ENCODE measurements at places on chromosomes 7 and 10.

DNA sequence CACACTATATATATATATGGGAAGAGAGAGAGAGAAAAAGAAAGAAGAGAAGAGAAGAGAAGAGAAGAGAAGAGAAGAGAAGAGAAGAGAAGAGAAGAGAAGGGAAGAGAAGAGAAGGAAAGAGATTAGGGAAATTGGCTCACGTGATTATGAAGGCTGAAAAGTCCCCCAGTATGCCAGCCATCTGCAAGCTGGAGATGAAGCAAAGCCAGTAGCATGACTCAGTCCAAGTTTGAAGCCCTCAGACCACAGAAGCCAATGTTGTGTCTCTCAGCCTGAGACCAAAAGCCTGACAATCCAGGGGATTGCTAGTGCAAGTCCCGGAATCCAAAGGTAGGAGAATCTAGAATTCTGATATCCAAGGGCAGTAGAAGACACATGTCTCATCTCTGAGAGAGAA, 206.3 kb upstream of the PRSS1 start:
- DNase-seq, result no peak

DNA sequence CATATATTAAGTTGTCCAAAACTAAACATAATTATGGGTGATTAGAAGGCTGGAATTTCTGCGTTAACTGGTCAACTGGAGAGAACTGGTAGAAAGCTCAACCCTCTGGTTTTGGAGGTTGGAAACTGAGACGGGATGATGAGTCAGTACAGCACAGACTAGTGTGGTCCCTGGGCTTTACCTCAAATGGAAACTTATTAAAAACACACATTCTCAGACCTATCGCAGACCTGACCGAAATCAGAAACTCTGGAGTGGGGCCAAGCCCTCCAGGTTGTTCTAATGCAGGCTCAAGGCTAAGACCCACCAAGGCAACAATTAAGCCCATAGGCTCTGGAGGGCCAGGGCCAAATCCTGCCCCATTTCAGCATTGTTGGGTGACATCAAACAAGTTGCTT, 136.9 kb downstream of the KCNMA1 start:
- DNase-seq, result no peak

DNA sequence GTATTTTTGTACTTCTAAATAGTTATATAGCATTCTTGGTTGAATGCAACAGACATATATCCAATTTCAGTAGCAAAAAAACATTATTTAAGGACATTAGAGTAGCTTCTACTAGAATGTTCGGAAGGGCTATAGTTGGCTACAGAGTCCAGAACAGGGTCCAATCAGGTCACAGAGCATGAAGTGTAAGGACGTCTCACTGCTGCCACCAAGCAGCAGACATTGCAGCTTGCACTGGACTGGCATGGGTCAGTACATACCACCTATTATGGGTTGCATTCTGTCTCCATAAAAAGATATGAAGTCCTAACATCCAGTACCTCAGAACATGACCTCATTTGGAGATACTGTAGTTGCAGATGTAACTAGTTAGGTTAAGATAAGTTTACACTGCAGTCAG, 87.3 kb downstream of the LHFPL3 start:
- DNase-seq, result no peak

GRCh38 chr7:20964281-20964918, 177.7 kb upstream of the SP8 start:
- DNase-seq, result no peak

DNA sequence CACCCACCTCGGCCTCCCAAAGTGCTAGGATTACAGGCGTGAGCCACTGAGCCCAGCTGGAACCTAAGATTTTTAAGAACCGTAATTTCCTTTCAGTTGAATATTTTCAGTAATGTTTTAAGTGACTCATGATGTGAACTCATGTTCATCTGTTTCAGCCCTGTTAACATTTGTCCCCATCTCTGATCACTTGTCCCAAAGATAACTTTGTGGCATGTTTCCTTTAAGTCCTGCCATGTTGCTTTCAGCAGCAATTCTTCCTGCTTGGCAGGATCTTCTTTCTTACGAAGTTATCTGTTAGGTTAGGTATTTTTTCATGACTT, 19.3 kb downstream of the ZRANB1 start:
- DNase-seq, result no peak

- no peak for DNase-seq
Measured at GRCh38 chr7:139875821-139876241, 46.8 kb downstream of the TBXAS1 start.

DNA sequence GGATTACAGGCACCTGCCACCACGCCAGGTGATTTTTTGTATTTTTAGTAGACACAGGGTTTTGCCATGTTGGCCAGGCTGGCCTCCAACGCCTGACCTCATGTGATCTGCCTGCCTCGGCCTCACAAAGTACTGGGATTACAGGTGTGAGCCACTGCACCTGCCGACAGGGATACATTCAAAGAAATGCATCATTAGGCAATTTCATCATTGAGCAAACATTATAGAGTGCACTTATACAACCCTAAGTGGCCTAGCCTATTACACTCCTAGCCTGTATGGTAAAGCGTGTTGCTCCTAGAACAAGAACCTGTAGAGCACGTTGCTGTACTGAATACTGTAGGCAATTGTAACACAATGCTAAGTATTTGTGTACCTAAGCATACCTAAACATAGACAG, 350.3 kb downstream of the GALNT17 start:
- no peak for DNase-seq

GRCh38 chr7:99860281-99861127, 16.3 kb downstream of the OR2AE1 start:
- DNase-seq, result peak; percentile 56

- no peak for DNase-seq
Measured at GRCh38 chr10:46550795-46551700, 5.4 kb downstream of the GPRIN2 start.

DNA sequence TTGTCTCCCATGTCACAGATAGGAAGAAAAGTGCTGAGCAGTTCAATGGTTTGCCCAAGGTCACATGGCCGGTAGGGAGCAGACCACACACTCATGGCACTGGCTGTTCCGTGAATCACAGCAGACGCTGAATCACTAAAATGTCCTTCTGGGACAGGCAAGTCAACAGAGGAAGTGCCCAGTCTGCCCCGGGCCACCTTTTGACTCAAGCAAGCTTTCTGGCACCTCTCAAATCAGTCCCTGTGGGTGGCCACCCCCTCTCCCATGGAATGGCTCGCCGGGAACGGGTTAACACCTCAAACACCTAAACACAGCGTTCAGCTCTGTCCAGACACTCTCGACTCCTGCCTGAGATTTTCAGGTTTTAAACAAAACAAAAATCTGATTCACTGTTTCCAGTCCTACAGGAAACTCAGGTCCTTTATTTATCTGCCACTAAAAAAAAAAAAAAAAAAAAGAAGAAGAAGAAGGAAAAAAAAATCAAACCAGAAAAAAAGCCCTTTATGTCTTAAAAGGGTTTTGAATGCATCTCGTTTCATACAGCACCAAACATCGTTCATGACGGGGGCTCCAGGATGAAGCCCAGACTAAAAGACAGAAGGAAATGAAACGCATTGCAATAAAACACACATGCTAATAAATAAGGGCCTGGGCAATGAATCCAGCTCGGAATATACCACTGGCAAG, 15.5 kb downstream of the CARD11 start:
- DNase-seq, result no peak

GRCh38 chr10:124377101-124377500, 41.6 kb downstream of the OAT start:
- no peak for DNase-seq

DNA sequence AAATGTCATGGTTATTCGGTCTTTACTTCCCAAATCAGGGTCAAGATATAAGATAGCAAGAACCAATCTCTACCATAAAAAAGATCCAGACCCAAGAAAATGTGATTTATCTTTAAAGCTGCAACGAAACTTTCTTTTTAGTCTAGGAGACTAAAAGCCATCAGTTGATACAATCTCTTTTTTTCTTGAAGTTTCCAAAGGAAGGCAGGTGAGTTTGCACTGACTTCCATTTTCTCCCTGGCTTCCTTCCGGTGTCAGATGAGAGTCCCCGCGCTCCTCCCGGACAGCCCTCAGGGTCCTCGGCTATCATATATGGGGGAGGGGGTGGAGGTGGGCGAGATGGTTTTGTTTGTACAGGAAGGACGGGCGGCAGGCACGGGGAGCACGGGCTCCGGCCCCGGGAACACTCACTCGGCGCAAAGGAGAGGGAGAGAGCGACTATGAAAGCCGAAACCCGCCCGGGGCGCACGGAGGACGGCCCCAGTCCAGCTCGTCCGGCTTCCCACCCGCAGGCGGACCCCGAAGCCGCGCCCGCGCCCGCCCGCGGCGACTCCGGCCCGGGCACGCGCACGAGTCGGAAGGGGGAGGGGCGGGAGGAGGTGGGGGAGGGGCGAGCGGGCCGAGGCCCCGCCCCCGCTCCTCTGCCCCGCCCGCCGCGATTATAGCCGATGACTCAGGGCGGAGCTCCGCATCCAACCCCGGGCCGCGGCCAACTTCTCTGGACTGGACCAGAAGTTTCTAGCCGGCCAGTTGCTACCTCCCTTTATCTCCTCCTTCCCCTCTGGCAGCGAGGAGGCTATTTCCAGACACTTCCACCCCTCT, at the start of gene BAG3:
TSS of gene BAG3 (plus strand) at position 689 of the 822 bp plus-strand sequence. CDS start 296 bp downstream, outside the sequence.
- peak; percentile 74 for DNase-seq

DNA sequence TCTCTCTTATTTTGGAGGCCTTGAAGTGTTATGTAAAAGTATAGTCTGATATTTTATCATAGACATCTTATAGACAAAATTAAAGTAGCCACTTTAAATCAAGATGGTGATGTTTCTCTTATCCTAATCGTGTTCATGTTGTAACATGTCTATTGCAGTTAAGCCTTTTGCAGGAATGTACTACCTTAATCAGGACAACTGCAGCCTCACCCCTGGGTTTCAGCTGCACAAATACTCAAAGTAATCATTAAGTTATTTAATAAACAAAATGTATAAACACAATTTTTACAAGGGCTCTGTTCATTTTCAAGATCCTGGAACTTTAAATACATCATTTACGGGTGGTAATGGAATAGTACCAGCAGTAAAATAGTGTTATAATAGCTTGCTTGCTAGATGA, 14.4 kb upstream of the KIF5B start:
- DNase-seq, result no peak

DNA sequence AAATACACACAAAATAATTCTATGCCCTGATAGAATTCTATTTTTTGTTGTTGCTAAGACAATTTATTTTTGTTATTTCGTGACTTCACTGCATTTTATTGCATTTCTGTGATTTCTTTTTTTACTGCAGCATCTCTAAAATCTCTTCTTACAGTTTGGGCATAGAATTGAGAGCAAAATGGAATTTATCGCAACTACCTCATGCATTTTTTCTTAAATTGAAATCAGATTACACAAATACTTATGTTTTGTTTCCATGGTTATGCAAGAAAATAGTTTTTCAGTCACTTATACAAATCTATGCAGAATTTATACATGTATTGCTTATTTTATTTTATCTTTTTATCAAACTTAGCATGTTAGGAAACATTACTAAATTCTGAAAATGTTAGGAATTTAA, 781.8 kb upstream of the LRRTM3 start:
- no peak for DNase-seq

DNA sequence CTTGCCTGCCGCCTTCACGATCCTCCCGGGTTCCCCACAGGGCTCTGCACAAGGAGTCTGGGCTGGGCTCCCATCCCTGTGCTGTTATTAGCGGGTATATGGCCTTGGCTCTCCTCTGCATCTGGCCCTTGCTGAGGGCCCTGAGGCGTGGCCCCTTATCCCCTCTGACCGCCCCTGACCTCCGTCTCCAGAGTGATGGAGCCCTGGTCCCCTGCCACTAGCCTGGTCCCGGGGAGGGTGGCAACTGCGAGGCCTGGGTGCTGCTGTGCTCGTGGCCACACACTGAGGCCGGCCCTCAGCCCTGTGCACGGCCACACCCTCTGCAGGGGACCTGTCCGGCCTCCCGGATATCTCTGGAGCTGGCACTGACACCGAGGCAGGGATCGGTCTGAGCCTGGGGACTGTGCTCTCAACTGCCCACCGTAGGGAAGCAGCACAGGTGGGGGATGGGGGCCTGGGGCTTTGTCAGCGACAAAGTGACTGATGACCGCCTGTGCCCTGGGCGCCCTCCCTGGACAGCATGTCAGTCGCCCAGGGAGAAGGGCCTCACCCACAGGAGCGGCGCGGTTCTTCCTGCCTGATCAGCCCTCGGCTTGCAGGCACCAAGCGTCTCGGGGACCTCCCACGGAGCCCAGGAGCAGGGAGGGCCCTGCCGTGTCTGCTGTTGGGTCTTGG, 72.4 kb downstream of the NKX6-2 start:
- DNase-seq, result no peak

- DNase-seq, result no peak
Measured at GRCh38 chr10:33398796-33399195, 64.3 kb upstream of the NRP1 start.

DNA sequence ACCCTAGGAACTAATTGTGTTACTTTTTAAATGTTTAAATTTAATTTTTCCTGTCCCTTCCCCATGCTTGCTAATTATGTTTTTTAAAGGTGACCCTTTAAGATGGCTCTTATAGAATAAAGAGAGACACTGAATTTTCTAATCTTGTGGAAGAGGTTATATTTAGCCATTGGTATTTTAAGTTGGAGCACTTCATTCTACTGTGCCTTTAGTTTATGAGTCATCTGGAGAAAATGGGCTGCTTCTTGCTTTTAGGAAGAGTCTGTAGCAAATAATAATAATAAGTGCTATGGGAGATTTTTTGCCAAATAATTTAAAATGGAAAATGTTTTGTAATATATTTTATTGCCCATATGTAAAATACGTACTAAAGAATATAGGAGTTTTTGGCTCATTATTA, 139.7 kb downstream of the ADK start:
- peak; percentile 29 for DNase-seq

DNA sequence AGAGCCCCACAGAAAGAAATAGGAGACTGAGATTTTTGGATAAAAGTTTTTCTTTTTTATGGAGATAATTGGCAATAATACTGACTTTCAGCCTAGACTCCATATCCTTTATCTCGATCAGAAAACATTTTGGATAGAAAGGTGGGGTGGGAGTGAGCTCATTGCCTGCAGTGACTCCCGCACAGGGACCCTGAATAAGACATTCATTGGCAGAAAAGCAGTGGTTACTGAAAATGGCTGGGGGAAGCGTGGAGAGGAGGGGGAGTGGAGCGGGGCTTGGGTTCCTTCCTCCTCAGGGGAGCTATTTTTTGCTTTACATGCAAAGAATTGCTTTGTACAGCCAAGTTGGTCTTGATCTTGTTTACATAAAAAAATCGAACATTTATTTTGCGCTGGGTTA, 90.4 kb upstream of the BMPER start:
- no peak for DNase-seq

GRCh38 chr7:24862461-24862860, 105.2 kb upstream of the GSDME start:
- no peak for DNase-seq

All from AG09309 (cell line).